AG04450 (cell line): ENCODE measurements at places on chromosomes 12 and 14.

- no peak for DNase-seq
Measured at GRCh38 chr14:65234752-65235361, 132.5 kb upstream of the MAX start.

DNA sequence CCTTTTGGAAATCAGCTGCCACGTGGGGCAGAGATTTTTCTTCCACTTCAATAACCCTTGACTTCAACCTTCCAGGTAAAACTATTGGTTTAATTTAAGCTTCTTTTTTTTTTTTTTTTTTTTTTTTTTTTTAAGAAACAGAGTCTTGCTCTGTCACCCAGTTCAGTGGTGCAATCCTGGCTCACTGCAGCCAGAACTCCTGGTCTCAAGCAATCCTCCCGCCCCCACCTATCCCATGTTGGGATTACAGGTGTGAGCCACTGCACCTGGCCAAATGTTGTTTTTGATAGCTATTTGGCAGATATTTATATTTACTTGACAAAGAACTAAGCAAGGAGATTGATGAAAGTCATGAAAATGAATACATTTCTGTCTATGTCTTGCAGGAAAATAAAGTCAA is 65.1 kb downstream of the SINHCAF start:
- no peak for DNase-seq

DNA sequence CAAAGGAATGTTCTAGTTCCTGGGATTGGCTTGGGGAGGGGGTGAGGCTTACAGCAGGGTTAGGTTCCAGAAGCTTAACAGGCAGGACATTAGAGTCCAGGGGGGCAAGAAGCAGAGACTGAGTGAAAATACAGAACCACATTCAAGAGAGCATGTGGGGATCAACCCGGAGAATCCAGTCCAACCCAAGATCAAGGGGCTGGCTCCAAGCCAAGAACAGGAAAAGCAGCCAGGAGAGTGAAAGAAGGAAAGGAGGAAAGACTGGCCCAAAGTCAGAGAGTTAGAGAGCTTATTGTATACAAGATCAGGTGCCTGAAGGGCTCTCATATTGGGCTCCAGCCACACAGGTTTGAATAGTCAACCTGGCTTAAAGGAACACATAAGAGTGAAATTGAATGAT is 190.3 kb upstream of the CDKN3 start:
- no peak for DNase-seq

DNA sequence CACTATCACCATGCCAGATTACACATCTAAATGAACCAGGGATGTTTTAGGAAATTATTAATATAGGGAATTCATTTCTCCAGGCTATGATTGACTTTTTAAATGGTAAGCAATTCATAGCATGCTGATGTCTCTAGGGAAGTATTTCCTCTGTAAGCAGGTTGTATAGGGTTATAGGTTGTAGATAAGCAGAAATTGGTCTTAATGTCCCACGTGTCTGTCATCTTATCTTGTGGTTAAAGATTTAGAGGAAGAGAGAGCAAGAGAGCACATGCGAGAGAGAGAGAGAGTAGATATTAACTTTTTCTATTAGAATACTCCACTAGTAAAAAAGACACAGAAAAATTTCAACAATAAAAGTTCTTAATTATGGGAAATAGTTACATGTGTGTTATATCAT is 32.6 kb downstream of the TRHDE start:
- no peak for DNase-seq

GRCh38 chr14:70330596-70330995 is 28.9 kb downstream of the COX16 start:
- DNase-seq = no peak

DNA sequence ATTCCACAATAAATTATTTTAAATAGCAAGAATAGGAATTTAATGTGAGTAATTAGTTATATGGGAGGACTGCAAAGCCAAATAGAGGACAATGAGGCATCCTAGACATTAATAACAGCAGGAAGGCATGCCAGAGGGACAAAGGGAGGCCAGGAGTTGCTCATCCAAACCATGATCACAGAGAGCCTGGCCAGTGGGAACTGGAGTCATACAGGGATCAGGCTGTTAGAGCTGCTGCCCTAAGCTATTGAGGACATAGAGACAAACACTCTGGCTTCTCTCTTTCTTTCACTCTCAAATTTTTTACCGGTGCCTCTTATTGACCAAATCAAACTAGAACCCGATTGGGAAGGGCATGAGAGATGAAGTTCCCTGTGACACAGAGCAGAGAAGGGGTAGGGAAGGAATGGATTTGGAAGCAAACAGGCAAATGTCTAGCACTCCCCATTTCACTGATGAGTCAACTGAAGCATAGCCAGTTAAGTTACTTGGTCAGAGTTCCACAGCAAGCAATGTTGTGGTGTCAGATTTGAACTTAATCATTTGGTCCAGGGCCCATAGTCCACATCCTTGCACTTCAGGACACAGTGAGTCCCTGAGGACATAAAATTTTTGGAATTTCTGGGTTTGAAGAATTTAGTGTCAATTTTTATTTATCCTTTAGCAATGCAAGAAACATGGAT is 17.9 kb upstream of the CFAP54 start:
- no peak for DNase-seq

- DNase-seq = no peak
Measured at GRCh38 chr12:3173912-3174311, 96.7 kb downstream of the TSPAN9 start.

DNA sequence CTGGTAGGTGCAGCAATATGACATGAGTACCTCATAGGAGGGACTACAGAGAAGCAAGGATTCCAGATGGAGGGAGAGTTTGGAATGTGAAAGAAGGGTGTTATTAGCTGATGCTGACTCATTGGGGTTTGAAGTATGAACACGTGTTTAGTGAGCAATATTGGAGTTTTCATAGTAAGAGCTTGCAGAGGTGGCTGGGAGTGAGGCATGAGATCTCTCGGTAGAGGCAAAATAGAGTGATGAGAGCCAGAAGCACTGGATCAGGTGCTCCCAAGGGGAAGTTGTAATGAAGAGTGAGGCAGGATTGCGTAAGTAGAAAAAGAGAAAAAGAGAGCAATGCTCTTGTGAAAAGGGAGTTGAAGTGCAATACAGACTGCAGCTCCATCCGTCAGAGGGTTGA is 42.1 kb downstream of the MGST1 start:
- DNase-seq = peak; percentile 59

GRCh38 chr12:126860210-126860609 is 1406.8 kb upstream of the TMEM132C start:
- no peak for DNase-seq

DNA sequence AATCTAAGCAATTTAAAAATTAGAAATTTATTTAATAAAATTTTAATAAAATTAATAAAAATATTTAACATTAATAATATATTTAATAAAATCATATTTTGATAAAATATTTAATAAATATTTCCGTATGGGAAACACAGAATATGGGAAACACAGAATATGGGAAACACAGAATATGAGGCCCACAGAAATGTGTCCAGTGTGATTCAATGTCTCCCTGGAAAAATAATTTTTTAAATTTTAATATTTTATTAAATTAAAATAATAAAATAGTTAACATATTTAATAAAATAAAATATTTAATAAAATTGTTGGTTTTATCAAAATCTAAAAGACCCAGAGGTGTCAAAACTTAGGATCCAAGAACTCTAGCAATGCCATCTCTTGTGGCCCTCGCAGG is 186.4 kb downstream of the TMEM132D start:
- DNase-seq = no peak
